ENCODE measurements at places on chromosomes 11 and 22.

GRCh38 chr11:64842366-64842759 lies 2.1 kb downstream of the CDC42BPG start:
- H3K27ac ChIP-seq = peak overlapping the region; percentile 90
- H3K4me1 ChIP-seq = peaks cover 20% of the 10 kb centered on the region
- DNase-seq = no peak

- peaks cover 28% of the 10 kb centered on the region for H3K4me1 ChIP-seq
- H3K27me3 ChIP-seq = no peaks in the 10 kb centered on the region
- peaks cover 19% of the 10 kb centered on the region for H3K36me3 ChIP-seq
Observed at GRCh38 chr11:125236072-125236825, 71.7 kb downstream of the PKNOX2 start.

GRCh38 chr22:35860837-35861236 lies 143.2 kb downstream of the APOL5 start:
- no peaks in the 10 kb centered on the region for H3K27me3 ChIP-seq
- H3K4me3 ChIP-seq = no peak overlapping the region
- H3K4me1 ChIP-seq = peaks cover 15% of the 10 kb centered on the region
- H3K27ac ChIP-seq = no peak overlapping the region
- no peaks in the 10 kb centered on the region for H3K36me3 ChIP-seq
- DNase-seq = no peak

GRCh38 chr11:133500936-133501335 lies 31.4 kb downstream of the OPCML start:
- H3K4me3 ChIP-seq = no peak overlapping the region
- no peak overlapping the region for H3K27ac ChIP-seq
- peaks cover 24% of the 10 kb centered on the region for H3K27me3 ChIP-seq
- no peak for DNase-seq
- H3K4me1 ChIP-seq = peaks cover 8% of the 10 kb centered on the region

DNA sequence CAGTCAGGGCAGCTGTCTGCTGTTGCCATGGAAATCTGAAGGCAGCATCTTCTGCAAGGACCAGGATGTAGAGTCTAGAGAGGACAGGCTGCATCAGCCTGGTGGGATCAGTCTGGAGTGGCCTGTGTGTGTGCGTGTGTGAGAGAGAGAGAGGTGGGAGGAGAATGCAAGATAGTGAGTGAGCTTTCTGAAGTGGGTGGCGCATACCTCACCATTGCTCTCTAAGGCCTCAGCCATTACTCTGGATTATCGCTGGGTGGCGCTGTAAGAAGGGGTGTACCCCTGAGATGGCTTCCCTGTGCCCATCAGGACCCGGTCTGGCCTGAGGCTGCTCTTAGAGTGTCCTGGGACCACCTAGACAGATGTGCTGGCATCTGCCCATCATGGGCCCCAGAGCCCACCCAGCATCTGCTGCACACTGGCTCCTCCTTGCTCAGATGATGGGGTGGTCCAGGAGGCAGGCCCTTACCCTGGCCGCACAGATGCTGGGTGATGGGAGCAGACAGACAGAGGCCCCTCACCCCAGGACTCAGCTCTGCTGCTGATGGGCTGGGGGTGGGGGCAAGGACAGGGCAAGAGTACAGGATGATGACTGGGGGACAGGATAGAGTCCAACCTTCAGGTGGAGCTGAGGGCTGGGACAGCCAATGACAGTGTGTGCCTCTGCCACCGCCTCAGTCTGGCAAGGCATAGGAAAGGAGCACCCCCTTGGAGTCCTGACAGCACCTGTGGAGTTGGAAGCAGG lies 25.7 kb upstream of the TUB start:
- DNase-seq = no peak
- H3K4me1 ChIP-seq = peaks cover 4% of the 10 kb centered on the region
- no peak overlapping the region for H3K27ac ChIP-seq
- no peak overlapping the region for H3K4me3 ChIP-seq
- H3K27me3 ChIP-seq = peaks cover 23% of the 10 kb centered on the region

DNA sequence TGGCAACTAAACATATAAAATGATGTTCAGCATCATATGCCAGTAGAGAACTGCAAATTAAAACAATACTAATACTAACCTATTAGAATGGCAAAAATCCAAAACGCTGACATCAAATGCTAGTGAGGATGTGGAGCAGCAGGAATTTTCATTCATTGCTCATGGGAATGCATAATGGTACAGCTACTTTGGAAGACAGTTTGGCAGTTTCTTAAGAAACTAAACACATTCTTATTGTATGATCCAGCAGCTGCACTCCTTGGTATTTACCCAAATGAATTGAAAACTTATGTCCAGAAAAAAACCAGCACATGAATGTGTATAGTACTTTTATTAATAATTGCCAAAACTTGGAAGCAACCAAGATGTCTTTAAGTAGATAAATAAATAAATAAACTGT lies 258.0 kb downstream of the TENM4 start:
- H3K27ac ChIP-seq = no peak overlapping the region
- no peaks in the 10 kb centered on the region for H3K4me1 ChIP-seq
- H3K4me3 ChIP-seq = no peak overlapping the region
- no peaks in the 10 kb centered on the region for H3K27me3 ChIP-seq
- H3K36me3 ChIP-seq = peaks cover 4% of the 10 kb centered on the region
- DNase-seq = no peak

DNA sequence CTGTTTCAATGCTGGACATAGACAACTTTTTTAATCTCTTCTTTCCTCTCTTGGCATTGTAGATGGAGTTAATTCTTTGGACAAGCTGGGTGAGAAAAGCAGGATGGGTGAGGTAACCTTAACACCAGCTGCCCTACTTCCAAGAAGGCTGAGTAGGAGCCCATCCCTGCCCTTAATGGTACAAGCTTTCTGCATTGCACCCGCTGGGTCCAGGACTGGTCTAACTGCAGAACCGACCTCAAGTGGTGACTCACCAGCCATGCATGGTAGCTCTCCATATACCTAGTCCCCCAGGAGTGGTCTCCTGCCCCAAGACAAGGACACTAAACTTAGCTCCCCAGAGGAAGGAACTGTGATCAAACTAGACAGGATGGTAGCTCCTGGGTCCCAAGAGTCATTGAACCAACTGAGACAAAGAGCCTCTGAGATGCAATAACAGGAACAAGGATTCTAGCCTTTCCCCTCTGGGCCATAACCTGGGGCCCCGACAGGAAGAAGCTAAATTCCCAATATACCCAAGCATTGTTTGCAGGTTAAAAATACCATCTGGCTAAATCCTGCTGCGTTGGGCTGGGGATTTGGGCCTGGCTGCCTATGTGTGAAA lies 32.1 kb downstream of the RPL27A start:
- DNase-seq = no peak
- peaks cover 25% of the 10 kb centered on the region for H3K36me3 ChIP-seq
- no peak overlapping the region for H3K27ac ChIP-seq
- H3K27me3 ChIP-seq = no peaks in the 10 kb centered on the region
- no peak overlapping the region for H3K4me3 ChIP-seq

GRCh38 chr11:12159351-12160099 lies 49.1 kb downstream of the MICAL2 start:
- H3K4me3 ChIP-seq = no peak overlapping the region
- H3K4me1 ChIP-seq = peaks cover 20% of the 10 kb centered on the region
- no peak for DNase-seq
- H3K27me3 ChIP-seq = peaks cover 8% of the 10 kb centered on the region
- H3K27ac ChIP-seq = no peak overlapping the region

- H3K27ac ChIP-seq = no peak overlapping the region
- no peaks in the 10 kb centered on the region for H3K27me3 ChIP-seq
- no peaks in the 10 kb centered on the region for H3K4me1 ChIP-seq
Observed at GRCh38 chr11:18650859-18651557, 16.9 kb upstream of the SPTY2D1 start.

DNA sequence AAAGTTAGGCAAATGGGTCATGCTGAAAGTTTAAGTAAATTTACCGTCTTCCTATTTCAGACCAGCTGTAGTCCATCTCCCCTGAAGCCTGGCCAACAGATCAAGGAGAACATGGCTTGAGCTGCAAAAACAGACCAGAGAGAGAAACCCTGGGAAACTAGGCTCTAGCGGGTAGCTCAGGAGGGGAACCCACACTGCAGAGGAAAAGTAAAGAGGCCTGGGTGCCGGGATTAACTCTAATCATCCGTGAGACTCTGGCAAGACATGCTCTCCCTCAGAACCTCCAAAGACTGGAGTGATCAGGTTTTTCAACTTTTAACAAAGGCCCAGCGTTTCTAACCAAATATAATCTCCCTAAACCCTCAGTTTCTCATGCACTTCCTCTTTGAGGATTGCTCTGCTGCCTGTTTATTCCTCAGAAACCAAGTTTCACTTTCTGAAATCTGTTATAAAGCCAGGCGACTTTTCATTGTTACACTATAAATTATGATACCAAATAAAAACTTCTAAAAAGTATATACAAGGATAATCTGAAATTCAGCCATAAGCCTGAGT lies 67.5 kb downstream of the GAB2 start:
- peak overlapping the region; percentile 30 for H3K27ac ChIP-seq
- peaks cover 13% of the 10 kb centered on the region for H3K4me1 ChIP-seq
- no peaks in the 10 kb centered on the region for H3K36me3 ChIP-seq
- no peaks in the 10 kb centered on the region for H3K27me3 ChIP-seq
- H3K4me3 ChIP-seq = no peak overlapping the region
- no peak for DNase-seq

GRCh38 chr11:60431251-60431650 lies 1.9 kb downstream of the MS4A5 start:
- H3K4me1 ChIP-seq = peaks cover 24% of the 10 kb centered on the region
- H3K27me3 ChIP-seq = no peaks in the 10 kb centered on the region
- no peaks in the 10 kb centered on the region for H3K36me3 ChIP-seq
- H3K27ac ChIP-seq = peak overlapping the region; percentile 2
- H3K4me3 ChIP-seq = no peak overlapping the region
